ENCODE measurements at places on chromosomes 2 and 18.
A peak's percentile ranks its signal among the peaks of the same experiment; 100 is the strongest.

GRCh38 chr2:129331638-129332037 lies 647.8 kb upstream of the RAB6C start:
- no peak for DNase-seq

- DNase-seq: no peak
Observed at GRCh38 chr2:111688482-111688881, 195.5 kb downstream of the ANAPC1 start.

- DNase-seq: no peak
Observed at GRCh38 chr18:22988208-22988607, 55.1 kb downstream of the RBBP8 start.

DNA sequence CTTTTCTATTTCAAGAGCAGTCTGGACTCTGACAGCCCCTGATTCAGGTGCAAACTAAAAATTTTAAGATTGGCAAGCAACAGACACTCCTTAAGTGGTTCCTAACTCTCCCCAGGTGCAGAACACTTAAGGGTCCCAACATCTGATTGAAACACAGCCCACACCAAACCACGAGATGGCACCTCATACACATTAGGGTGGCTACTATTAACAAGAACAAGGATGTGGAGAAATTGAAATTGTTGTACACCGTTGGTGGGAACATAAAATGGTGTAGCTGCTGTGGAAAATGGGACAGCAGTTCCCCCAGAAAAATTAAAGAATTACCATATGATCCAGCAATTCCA lies 82.3 kb downstream of the POLR1A start:
- no peak for DNase-seq

DNA sequence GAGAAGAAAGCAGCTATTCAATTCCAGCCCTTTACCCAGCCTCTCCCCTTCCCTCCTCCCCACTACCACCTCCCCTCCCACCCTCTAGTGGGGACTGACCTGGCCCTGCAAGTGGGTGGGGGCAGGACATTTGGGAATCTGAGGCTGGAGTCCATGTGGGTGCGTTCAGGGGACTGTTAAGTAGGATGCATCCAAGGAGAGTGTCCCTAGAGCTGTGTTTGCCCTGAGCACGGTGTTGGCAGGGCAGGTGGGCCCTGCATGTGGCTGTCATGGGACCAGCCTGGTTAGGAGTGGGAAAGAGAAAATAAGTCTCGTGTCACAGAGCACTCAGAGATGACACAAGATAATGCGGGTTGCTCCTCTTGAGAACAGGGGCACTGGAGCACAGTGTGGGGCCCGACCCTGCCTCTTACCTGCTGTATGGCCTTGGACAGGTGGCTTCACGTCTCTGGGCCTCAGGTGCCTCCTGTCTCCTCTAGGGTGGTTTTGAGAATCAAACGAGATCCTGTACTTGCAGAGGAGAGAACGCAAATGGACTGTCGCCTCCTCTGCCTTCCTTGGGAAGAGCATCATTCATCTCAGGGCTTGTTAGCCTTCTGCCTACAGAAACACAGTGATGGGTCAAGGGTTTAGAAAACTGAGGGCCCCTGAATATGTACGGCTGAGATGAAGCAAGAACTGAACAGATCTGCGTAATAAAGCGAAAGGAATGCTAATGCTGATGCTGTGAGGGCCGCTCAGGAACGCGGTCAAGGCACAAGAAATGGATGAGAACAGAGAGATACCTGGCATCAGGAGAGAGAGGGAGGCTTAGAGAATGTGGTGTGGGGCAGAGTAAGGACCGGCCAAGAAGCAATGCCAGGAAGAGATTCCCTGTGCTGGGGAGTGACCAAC lies 187.7 kb upstream of the HAAO start:
- DNase-seq: no peak

GRCh38 chr2:30683236-30683956 lies 123.8 kb downstream of the CAPN13 start:
- peak; percentile 2 for DNase-seq

GRCh38 chr2:238135601-238136150 lies 2.8 kb upstream of the KLHL30 start:
- no peak for DNase-seq

GRCh38 chr2:28449488-28450395 lies 46.1 kb upstream of the PLB1 start:
- peak; percentile 86 for DNase-seq

DNA sequence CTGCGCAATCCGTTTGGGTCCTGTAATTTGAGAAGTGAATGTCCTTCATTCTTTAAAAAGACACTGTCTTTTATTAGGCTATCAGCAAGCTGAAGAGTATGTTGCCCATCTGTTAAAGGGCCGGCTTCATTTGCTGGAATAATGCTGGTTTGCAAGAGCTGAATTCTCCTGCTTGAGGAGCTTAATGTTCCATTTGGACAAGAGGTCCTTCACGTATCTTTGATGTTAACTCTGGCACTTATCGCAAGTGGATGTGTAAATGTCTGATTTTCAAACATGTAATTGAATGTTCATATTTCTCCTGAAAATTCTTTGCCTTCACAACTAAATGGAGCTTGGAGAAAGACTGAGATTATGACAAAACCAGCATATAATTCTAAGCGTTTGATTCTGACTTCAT lies 280.8 kb upstream of the NRP2 start:
- no peak for DNase-seq

DNA sequence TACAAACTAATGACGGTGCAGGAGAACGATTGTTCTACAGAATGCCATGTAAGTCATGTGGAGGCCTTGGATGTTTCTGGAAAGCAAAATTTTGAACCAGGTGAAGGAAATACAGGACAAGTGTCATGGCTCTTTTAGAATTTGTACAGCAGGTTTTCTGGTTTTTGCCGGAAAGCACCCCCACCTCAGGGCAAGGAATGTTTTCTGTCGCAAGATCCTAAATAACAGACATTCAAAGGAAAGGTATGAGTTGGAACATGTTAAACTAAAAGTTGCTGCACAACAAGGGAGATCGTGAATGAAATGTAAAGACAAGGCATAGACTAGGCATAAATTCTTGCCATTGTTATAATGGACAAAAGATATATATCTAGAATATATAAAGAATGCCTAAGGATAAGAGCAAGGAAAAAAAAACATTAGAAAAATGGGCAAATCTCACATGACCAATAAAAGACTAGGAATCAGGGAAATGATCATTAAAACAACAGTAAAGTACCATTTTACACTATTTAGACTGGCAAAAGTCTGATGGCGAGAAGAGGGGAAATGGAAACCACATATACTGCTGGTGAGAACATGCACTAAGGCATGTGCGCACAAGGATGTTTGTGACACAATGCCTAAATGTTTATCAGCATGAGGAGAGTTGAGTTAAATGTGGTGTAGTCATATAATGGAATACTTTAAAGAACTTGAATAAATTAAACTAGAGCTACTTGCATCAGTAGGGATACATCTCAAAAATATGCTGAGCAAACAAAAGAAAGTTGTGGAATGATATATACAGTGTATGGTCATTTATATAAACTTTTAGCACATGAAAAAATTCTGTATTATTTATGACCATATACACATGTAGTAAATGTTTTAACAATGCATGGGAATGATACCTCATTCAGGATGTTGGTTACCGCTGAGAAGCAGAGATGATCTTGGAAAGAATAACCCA lies 127.0 kb downstream of the EML6 start:
- no peak for DNase-seq

DNA sequence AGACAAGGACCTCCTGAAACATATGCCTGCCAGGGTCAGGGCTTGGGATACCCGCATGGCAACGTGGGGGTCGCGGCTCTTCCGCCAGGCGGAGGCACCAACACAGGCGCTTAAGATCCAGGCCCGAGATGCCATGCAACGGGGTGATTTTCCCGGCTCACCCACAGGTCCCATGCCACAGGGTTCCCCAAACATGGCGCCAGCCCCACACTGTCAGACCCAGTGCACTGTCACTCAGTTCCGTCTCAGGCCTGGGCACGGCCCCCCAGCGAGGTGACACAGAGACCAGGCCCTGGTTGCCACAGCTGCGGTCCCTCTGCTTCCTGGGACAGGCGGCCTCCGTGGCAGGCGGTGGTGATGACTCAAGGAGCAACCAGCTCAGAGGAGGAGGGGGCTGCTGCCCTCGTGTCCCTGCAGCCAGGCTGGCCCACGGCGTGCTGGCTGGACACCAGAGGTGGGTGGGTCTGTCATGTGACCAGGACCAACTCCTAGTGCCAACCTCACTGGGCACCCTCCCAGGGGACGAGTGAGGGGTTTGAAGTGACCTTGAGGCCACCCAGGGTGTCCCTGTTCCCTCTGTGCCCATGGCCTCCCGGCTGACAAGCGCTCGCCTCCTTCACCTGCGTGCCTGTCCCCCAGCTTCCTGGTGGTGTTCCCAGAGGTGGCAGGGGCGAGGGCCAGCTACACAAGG lies 4.9 kb downstream of the PDCD1 start:
- DNase-seq: no peak

- DNase-seq: no peak
Observed at GRCh38 chr18:60162388-60162787, 210.2 kb downstream of the MC4R start.

- no peak for DNase-seq
Observed at GRCh38 chr2:118310681-118311429, 222.6 kb downstream of the INSIG2 start.

DNA sequence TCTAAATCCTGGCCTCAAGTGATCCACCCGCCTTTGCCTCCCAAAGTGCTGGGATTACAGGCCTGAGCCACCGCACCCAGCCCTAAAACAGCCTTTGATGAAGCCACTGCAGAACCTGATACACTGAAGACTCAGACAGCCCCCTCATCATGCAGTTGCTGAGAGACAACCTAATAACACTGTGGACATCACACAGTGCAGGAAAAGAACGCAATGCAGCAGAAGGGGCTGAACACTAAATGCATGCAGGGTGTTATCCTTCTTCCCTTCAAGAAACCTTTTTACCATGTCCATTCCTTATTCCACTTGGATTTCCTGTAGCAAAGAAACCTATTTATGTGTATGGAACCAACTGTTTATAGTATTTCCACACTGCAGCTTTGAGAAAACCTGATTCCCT lies 35.7 kb downstream of the MGAT4A start:
- DNase-seq: no peak

- no peak for DNase-seq
Observed at GRCh38 chr2:168241208-168241607, 6.2 kb downstream of the STK39 start.

DNA sequence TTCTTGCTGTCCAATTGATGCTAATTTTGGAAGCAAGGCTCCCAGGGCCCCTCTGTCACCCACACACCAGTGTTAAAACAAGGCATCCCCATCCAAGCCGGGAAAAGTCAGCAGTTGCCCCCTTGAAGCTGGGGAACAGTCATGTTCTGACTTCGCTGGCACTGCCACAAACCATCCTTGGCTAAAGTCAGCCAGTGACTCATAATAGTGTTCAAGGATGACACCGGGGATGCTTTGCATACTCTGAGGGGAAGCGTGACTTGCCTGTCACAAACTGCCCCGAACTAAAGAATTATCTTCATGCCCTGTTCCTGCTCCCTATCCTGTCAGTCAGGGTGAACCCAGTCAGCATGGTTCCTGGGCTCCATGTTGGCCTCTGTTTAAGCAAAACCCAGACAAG lies 37.0 kb downstream of the TGFA start:
- DNase-seq: no peak

DNA sequence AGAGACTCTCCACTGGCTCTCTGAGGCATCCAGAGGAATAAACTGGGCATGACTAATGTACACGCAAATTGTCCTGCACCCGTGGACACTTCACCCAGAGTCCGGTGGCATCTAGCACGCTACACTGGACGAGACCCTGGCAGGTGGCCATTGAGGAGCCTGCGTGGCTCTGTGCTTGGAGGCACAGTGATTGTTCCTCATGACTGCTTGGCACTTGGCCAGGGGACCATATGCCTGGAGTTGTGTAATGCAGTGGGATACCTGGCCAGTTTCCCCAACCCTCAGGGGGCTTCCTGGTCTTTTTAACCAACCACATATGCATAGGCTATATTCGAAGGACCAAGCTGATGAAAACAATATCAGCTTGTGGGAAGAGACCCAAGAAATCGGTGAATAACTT lies 66.6 kb downstream of the MTCL1 start:
- no peak for DNase-seq

GRCh38 chr2:99615247-99615771 lies 125.5 kb upstream of the REV1 start:
- no peak for DNase-seq

- DNase-seq: no peak
Observed at GRCh38 chr2:108118996-108119395, 120.8 kb upstream of the SULT1C3 start.

GRCh38 chr2:191302459-191303139 lies 57.4 kb downstream of the MYO1B start:
- DNase-seq: no peak

DNA sequence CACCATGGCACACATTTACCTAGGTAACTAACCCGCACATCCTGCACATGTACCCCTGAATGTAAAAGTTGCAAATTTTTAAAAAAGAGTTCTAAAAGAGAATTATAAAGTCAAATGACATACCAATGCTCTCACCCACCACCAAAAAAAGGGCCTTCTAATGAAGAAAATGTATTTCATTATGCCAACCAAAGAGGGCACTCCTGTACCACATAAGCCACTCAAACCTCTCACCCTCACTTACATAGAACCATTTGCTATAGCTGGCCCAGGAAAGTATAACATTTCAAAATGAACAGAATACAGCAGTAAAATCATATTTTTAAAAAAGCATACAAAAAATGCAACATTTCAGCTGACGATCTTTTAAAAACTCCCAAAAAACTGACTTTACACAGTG lies 241.5 kb upstream of the PKDCC start:
- DNase-seq: no peak

GRCh38 chr2:38505779-38506178 lies 96.9 kb downstream of the HNRNPLL start:
- DNase-seq: no peak

GRCh38 chr2:198117406-198118041 lies 313.1 kb downstream of the PLCL1 start:
- no peak for DNase-seq

GRCh38 chr2:203918264-203918663 lies 18.3 kb upstream of the ICOS start:
- no peak for DNase-seq

DNA sequence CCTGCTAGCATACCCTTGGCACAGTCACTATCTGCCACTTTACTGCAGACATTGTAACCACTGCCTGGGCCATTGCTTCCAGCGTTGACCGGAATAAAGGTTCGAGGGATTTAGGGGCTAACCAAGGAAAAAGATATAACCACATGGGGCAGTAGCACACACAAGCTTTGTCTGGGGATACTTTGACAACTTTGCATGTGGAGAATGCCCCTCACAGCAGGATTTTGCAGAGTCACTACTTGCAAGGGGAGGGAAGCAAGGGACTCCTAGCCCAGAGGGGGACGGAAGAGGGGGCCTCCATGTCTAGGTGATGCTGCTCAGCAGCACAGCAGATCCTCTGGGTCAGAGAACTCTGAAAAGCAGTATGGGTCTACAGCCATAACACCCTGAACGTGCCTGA lies 138.7 kb downstream of the SPP2 start:
- no peak for DNase-seq

GRCh38 chr2:62458671-62459081 lies 47.3 kb downstream of the TMEM17 start:
- DNase-seq: no peak

GRCh38 chr18:10042492-10042891 lies 128.7 kb downstream of the VAPA start:
- no peak for DNase-seq
